Kidney glomerular epithelial cell (primary cell): ENCODE measurements at places on chromosomes 12 and 14.

- no peak for DNase-seq
These were observed 63.1 kb downstream of the BBS10 start for GRCh38 chr12:76284816-76285750.

DNA sequence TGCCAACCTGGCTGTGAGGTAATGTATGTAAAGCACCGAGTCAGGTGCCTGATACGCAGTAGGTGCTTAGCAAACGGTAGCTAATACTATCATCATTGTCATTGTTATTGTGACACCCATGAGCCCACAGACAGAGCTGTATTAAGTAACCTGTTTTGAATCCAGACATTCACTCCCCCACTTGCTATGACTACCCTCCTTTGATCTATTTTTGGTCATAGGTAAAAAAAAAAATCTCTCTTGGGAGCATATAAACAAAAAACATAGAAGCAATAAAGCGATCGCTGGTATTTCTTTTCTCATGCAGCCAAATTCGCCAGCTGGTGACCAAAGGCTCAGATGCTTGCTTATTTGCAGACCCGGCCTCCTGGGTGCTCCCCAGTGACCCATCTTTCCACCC lies 330.2 kb downstream of the DPF3 start:
- DNase-seq: no peak

GRCh38 chr12:58211211-58211610 lies 269.8 kb downstream of the ATP23 start:
- DNase-seq: no peak

- peak; percentile 29 for DNase-seq
These were observed 7.2 kb upstream of the PIK3C2G start for GRCh38 chr12:18254081-18254480.

DNA sequence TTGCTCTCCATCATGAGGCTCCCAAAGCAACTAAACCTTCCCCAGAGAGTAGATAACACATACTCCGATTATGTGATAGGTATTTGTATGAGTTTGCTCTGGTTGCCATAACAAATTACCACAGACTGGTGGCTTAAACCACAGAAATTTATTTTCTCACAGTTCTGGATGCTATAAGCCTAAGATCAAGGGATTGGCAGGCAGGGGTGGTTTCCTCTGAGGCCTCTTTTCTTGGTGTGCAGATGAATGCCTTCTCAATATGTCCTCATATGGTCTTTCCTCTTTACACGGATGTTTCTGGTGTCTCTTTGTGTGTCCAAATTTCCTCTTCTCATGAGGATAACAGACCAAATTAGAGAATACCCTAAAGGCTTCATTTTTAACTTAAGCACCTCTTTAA lies 285.8 kb upstream of the GRIP1 start:
- peak; percentile 19 for DNase-seq

GRCh38 chr14:33781236-33781635 lies 169.6 kb downstream of the EGLN3 start:
- no peak for DNase-seq

- DNase-seq: no peak
These were observed 42.0 kb downstream of the NCOR2 start for GRCh38 chr12:124525455-124525854.
